ENCODE measurements at places on chromosomes 1 and 21.

DNA sequence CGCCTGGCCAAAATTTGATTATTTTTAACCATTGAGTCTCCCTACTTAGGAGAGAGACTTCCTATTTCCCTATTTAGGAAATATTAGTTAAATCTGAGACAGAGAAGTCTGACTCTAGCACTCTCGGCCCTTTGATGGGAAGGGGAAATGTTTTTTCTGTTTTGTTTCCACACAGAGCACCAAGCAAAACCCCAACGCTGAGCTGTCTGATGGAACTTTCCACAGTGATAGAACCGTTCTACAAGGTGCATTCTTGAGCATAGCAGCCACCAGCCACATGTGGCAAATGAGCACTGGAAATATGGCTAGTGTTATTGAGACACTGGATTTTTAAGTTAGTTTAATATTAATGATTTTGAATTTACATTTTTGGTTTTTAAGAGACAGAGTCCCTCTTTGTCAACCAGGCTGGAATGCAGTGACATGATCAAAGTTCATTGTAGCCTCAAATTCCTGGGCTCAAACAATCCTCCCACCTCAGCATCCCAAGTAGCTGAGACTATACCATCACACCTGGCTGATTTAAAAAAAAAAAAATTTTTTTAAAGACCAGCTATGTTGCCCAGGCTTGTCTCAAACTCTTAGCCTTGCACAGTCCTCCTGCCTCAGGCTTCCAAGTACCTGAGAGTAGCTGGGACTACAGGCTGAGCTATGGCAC lies 77.3 kb upstream of the GALNT2 start:
- no peak for DNase-seq

GRCh38 chr1:1020415-1021009 lies 592 bp downstream of the AGRN start:
- no peak for DNase-seq

- no peak for DNase-seq
Measured at GRCh38 chr1:100866041-100866900, 28.4 kb downstream of the EXTL2 start.

DNA sequence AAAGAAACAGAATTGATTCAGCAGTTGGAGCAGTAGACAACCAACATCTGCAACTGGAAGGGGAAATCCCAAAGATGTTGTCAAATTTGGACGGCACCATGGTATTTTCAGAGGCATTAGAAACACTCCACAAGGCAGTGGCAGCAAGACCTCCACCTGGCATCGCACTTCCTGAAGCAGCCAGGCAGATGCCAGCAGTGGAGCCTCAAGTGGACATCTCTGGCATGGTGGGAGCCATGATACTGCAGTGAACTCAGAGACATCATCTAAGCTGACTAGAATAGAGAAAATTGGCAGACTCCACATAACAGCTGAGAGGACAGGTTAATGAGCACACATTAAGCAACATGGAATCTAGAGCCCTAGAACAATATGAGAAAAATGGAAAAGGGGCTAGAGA lies 33.9 kb upstream of the RGS8 start:
- DNase-seq, result no peak

DNA sequence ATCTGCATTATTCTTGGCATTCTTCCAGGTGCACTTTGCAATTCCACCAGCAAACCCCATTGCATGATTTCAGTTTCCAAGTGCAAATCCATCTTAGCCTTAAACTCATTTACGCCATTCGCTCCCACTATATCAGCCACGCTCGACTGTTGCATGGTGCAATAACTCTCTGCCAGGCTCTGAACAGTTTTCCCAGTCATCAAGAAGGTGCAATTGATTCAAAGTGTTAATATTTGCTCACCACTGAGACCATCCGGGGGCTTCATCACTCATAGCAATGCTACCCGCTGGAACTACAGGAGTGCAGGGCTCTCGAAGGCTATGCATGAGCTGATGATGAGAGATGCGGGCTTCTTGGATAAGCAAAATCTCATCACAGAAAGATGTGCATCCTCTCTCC lies 488.2 kb downstream of the OMA1 start:
- no peak for DNase-seq

- DNase-seq, result no peak
Measured at GRCh38 chr1:82318265-82318664, 517.5 kb downstream of the ADGRL2 start.

- DNase-seq, result no peak
Measured at GRCh38 chr1:3633344-3634058, 8.7 kb downstream of the TPRG1L start.

DNA sequence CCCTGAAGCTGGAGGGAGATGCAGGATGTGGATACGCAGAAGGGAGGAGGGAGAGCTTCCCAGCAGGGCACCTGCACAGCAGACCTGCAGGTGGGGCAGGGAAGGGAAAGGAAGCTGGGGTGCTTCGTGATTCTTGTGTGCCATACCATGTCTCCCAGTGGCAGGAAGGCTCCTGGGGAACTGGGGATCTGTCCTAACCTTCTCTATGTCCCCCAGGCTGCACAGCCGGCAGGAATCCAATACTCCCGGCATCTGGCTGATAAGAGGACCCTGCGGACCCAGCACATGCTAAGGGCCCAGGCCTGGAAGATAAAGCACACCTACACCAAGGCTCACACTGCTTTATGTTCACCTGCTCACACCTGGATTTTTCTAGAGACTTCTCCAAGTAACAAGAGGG lies 79.4 kb downstream of the ITPKB start:
- no peak for DNase-seq

DNA sequence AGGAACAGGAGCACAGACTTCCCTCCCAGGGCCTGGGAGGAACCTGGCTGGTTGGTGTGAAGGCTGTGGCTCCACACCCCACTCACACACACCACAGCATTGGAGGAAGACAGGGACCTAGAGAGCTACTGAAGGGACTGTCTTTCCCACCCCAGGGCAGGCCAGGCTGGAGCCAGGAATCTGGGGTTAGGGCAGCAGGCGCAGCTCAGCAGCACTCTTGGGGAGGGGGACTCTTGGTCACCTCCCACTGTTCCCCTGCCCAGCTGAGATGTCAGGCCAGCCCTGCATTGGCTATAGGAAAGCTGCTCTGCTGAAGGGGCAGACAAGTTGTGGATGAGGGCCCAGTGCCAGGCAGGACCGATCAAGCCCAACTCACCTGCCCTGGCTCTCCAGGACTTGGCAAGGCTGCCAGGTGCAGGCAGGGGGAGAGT lies 1.6 kb upstream of the PLEKHA6 start:
- no peak for DNase-seq

DNA sequence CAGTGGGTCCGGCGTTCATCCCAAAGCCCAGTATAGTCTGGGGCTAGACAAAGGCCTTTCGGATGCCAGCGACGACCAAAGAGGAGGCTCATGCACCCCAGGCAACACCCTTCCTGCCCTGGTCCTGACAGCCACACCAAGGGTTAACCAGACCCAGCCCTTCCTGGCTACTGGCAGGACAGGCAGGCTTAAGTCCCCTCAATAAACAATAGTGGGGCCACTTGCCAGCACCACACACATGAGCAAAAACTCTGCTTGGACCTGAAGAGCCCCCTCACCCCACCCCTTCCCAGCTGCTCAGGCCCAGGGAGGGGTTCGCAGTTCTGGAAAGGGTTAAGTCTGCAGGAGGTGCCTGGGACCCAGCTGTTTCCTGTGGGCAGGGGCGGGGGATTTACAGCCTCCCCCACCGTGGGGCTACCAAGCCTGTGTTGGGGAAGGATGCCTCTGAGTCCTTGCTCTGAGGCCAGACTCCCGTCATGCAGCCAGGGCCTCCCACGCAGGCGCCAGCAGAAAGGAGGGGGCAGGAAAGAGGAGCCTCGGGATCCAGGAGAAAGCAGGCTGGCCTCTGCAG lies 18.2 kb downstream of the PHLDA3 start:
- DNase-seq, result no peak

- no peak for DNase-seq
Measured at GRCh38 chr1:211331011-211331709, 4.5 kb downstream of the TRAF5 start.

DNA sequence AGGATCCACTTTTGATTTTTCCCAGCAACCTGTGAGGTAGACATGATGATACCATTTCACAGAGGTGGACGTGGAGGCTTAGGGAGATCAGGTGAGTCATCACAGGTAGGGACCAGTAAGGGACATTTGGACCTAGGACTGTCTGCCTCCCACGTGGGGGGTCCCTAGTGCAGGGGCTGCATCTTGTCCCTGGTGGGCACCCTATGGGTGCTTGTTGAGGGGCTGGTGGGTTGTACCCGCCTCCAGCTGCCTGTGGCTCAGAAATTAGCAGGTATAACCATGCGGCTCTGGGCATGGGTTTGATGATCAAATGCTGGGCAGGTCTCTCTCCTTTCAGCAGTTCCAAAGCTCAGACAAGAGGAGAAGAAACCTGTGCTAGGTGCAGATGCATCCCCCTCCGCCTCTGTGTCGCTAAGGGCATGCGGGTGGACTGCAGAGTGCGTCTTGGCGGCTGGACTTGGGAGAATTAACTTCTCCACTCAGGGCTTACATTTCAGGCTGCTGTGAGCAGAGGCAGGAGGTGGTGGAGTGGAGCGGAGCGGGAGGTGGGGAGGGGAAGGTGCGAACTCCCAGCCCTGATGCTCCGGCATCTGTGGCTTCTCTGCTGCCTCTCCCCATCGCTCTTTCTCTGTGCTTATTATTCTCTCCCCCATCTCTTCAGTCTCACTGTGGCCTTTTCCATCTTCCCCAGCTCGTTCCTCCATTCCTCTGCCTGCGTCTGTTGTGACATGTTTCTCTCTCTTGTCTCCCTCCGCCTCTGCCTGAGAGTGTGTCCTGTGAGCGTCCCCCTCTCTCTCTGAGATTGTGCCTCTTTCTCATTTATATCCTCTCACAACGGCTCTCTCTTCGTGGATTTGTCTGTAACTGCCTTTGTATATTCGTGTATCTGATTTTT lies 146.8 kb downstream of the PTPRU start:
- no peak for DNase-seq

DNA sequence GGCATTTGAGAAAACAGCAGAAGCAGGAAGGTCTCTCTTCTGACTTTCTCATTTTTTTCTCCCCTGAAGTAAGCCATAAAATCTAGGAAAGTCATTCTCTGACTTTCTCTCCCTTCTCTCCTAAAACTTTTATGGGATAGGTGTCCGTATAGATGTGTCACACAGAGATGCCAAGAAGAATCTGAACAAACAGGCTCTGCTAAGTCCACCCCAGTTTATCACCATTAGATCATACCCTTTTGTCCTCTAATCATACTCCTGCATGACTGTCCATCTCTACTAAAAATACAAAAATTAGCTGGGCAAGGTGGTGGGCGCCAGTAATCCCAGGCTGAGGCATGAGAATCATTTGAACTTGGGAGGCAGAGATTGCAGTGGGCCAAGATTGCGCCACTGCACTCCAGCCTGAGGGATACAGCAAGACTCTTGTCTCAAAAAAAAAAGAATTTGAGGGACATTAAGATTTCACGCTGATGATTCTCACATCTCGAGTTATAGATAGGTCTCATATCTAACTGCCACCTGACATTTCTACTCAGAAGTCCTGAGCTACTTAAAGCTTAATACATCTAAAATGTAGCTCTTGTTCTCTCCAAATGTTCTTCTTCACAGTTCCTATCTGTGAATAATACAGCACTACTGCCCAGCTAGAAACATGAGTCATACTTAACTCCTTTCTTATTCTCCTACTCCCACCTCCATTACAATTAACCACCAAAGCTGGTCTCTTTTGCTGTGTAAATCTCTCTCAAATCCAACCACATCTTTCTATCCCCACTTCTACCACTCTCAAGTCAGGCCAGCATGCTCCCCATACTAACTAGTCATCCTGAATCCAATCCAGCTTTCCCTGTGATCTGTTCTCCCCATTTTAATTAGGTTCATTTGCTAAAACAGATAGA lies 47.7 kb downstream of the ZNF644 start:
- DNase-seq, result no peak

DNA sequence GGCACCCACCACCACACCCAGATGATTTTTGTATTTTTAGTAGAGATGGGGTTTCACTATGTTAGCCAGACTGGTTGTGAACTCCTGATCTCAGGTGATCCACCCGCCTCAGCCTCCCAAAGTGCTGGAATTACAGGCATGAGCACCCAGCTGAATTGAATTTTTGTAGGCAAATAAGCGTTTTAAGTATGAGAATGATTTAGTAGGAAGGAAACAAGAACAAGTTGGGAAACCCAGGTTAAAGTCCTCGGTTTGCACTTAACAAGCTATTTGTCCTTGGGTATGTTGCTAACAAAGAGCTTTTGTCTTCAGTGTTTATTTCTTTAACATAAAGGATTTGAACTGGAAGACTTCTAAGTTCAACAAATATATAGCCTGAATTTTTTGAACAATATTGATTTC lies 23.9 kb downstream of the BTF3L4 start:
- DNase-seq, result no peak

GRCh38 chr1:186531561-186532165 lies 70.7 kb upstream of the PDC start:
- DNase-seq, result no peak

GRCh38 chr1:173049322-173049633 lies 1.5 kb downstream of the TNFSF18 start:
- no peak for DNase-seq

GRCh38 chr1:247430434-247430833 lies 14.5 kb downstream of the NLRP3 start:
- no peak for DNase-seq

DNA sequence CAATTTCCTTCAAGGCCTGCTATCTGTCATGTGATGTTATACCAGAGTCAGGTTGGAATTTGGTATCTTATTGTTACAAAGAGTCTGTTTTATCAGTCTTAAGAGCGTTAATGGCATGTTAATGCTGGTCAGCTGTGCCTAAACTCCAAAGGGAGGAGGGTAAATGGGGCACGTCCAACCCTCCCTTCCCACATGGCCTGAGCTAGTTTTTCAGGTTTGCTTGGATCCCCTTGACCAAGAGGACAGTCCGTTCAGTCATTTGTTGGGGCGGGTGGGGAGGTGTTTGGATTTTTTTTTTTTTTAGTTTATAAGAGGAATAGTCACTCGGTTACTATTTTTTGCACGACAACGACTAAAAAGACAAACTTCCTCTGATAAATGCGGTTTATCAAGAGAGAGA lies 63.8 kb upstream of the LYST start:
- no peak for DNase-seq

DNA sequence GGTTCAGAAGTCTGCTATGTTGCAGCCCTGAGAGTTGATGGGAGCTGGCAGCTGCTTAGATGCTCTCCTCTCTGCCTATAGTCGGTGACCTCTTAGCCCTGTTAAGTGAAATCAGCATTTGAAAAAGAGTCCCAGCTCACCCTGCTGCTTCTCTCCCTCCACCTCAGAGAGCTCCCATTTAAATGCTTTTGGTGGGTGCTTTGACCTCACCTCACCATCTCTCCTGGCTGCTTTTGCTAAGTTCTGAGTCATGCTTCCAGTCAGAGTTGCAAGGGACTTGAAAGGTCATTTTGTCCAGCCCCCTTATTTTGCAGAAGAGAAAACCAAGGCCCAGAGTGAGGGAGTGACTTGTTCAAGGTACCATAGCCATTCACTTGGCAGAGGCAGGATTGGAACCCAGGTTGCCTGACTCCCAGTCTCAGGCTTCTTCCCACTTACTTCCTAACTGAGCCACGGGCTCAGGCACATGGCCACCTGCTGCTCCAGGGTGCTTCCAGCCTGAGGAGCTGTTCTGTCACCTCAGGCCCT lies 3.3 kb downstream of the MAPKAPK2 start:
- DNase-seq, result no peak
